Right atrium auricular region (tissue), 2 donors: ENCODE measurements at places on chromosomes 12 and 14. TPM values are rescaled to one million over a fixed set of nuclear protein-coding genes. Genes with fewer than 3 reads are reported as not detected.

GRCh38 chr14:83071888-83072501 lies 1538.3 kb upstream of the SEL1L start:
- DNase-seq, result no peak

DNA sequence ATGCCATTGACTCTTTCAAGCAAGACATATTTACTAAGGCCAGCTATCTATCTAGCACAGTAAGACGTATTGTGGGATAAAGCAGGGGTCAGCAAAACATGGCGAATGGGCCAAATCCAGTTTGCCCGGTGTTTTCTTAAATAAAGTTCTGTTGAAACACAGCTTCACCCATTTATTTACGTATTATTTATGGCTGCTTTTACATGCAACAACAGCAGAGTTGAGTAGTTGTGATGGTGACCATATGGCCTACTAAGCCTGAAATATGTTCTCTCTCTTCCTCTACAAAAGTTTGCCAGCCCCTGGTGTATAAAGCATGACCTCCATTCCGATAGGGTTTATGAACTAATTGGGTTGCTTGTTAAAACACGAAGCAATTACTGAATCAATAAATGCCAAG lies 322.1 kb downstream of the CCDC91 start:
- no peak for DNase-seq

GRCh38 chr14:94003397-94003796 lies 6.3 kb downstream of the CCDC197 start:
- no peak for DNase-seq

Gene NOS1
- total RNA-seq, result 0.04 TPM

Gene ABCD2
- 9.9 TPM for total RNA-seq

Gene GPR68
- total RNA-seq, result 1.4 TPM

Gene MIP
- total RNA-seq, result not detected

Gene OVCH1
- total RNA-seq, result 0.19 TPM

Gene RNF41
- total RNA-seq, result 88.4 TPM
